ENCODE measurements at places on chromosomes 13 and 19. TPM values are rescaled to one million over a fixed set of nuclear protein-coding genes. Genes with fewer than 3 reads are reported as not detected.

DNA sequence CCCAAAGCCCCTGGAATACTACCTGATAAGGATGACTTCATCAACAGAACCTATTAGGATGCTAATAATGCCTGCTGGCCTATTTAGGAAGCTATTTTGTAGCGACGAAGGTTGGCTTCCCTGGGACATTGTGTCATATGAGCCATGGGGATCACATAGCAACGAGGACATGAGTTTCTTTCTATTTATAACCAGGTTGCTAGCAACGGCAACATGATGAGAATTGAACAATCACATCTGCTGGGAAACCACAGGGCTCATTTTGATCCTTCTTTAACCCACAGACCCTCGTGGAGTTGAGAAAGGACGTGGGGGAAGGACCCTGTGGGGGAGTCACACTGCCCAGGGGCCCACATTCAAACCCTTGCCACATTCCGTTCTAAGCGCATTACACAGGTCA, 172.2 kb downstream of the COL4A1 start:
- DNase-seq, result no peak

- no peak for DNase-seq
Observed at GRCh38 chr19:15419413-15420025, 731 bp upstream of the AKAP8L start.

DNA sequence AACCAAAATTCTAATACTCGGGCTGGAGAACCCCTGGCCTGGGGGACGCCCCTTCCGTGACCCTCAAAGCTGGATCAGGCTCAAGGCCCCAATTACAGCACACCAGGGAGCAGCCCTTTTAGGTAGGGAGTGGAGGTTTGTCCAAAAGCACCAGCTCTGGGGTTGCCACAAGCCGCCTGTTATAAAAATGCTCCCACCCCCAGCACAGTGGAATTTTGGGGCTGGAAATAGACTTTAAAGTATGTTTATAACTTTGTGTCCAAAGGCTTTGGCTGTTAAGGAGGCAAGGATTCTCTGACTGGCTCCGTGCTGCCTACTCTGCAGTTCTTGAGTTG, 564 bp upstream of the GMIP start:
- DNase-seq, result no peak

MISP3 gene
- 2.0 TPM for total RNA-seq

GRCh38 chr13:102798581-102799425, at the start of the genes BIVM and POGLUT2:
Gene BIVM, plus strand, starts transcription at chr13:102799119. Its CDS starts 8,149 bp downstream, at chr13:102807268.
Gene POGLUT2, minus strand, starts transcription at chr13:102798976. Its CDS starts 306 bp downstream, at chr13:102798670.
- peak; percentile 97 for DNase-seq

LIM2 gene
- total RNA-seq, result not detected

- DNase-seq, result no peak
Observed at GRCh38 chr13:32840989-32841713, 175.1 kb upstream of the KL start.

DNA sequence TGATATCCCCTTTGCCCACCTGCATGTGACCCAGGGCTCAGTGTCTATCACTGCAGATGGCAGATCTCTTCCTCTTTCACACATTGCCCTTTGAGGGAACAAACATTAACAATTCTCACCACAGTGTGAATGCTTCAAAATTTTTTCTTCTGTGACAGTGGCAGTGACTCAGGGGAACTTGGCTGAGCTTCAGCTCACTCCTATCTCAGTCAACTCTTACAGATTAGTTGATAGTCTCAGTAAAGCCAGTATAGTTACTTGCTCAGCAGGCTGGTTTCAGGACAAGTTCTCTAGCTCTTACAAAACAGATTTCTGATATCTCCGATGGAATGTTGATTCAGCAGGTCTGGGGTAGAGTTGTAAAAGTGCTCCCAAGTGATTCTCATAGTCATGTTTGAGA, 166.9 kb downstream of the DLEU7 start:
- DNase-seq, result no peak

DNA sequence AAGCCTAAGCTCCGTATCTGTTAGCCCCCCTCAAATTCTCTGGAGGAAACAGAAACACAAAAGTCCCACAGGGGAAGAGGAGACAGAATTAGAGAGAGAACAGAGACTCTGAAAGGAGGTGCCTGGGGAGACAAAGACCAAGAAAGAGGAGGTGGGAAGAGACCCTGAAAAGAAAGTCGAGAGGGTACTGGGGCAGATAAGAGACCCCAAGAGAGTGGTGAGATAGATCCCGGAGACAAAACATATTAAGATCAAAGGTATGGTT, 915 bp upstream of the GRWD1 start:
- no peak for DNase-seq

DNA sequence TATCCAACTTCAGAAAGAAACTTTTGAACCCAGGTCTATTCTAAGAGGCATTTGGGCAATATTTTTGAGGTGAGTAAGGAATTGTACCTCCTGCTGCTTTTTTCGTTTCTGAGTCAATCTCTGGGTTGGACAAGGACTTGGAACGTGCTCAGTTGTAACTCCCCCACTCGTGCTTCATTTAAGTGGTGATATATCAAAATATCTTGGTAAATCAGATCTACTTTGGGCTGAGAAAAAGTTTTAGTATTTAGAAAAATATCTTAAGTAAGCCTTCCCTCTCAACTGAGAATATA, 728.9 kb downstream of the EFNB2 start:
- DNase-seq, result no peak

GRCh38 chr13:59680429-59681024, 483.2 kb downstream of the DIAPH3 start:
- DNase-seq, result no peak

ERF gene
- total RNA-seq, result 64.5 TPM

DNA sequence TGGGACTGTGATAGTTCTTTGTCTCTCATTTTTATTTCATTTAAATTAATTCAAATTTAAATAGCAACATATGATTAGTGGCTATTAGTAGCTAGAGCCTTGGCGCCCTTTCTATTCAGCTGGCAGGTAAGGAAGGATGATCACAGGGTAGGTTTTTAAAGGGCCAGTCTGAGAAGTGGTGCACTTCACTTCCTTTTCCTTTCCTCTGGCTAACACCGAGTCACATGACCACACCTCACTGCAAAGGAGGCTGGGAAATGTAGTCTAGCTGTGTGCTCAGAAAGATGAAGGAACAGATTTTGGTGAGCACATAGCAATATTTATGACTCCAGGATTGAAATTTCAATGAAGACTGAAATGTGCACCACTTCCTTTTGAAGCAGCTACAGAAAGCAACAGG, 128.7 kb downstream of the TSHZ3 start:
- no peak for DNase-seq

- DNase-seq, result no peak
Observed at GRCh38 chr13:89897681-89898080, 1449.8 kb upstream of the MIR17HG start.

DNA sequence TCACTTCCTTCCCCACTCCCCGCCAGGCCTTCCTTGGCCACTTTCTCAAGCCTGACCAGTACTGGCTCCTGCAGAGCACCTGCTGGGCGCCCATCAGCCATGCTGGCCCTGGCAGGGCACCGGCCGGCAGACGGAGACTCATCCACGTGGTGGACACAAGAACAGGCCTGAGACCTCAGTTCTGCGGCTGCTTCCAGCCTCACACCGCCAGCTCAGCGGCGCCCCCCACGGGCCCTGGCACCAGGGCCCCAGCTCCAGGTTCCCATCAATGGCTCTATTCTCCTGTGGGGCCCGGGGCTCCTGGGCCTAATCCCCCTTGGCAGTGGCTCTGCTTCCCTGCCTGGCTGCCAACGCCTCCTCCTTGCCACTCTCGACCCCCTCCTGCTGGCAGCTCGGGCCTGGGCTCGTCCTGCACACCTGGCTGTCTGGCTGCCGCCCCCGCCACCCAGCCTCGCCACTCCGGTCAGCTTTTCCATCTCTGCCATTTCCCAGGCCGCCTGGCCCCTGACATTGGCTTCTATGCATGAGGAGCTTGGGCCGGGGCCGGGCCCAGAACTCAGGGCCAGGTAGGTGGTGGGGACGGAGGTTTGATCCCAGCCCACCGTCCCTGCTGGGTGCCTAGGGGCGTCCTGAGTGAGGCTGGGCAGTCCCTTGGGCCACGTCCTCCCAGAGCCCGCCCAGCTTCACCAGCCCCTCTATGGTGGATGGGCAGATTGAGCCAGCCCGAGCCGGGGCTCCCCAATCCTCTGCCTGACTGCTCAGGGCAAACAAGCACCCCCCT, 6.2 kb downstream of the NDUFA11 start:
- DNase-seq, result no peak

DNA sequence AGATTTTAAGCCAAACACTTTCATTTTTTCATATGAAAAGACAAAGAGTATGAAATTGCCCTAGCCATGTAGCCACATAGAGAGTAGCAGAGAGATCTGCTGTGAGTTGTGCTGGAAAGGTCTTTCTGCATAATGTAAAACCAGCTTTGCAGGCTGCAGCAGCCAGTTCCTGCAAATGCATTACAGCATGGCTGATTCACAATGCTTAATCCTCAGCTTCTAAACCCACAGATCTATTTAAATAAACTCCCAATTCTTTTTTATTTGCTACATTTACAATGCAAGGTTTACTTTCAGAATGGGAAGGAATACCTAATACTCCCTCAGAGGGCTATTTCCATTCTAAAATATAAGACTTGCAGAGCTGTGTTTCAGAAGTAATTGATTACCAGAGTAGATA, 185.6 kb upstream of the STARD13 start:
- no peak for DNase-seq

DNA sequence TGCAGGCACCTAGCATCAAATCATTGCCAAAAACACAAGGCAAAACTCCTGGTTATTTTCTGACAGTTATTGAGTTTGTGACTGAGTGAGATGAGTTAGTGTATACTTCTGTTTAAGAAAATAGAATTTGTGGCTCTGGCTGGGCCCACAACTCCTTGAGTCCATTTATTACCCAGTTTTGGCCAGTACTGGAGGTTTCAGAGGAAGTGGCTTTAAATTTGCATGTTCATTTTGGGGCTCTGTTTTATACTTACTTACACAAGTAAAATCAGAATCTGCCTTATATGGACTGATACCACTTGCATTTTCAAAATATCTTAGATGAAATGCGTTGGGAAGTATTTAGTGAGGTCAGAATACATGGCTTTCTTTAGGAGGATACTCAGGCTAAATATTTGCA, 29.0 kb downstream of the TNFSF11 start:
- DNase-seq, result no peak

DNA sequence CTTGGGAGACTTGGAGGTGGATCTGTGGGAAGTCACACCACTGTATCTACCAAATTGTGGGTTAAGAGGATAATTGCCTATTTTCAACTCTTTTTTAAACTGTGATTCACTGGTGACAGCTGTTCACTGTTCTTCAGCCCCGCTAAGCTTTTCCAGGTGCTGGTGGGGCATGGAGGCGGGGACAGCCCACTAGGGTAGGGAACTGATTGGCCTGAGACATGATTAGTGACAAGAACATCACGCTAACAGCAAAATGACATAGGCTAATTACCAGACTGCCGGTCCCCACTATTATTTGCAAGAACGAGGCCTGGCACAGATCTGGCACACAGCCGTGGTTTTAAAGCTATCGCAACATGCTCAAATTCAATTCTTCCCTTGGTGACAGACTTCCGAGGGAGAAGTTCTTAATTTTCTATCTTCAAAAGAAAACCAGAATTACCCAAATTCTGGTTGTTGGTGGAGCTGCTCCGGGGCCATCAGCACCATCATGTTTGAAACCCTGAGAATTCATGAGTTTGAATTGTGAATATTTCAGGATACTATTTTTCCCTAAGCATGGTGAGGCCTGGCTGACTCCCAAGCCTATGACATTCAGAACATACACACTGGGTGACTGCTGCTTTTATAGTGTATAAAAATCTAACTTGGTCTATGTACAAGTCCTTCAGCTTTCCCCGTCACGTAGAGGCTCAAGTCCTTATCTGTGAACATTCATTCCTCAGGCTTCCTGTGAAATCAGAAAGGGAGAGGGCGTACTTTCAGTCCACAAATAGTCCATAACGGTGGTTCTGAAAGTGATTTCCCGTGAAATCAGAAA, 17.9 kb downstream of the DOCK9 start:
- no peak for DNase-seq

DNA sequence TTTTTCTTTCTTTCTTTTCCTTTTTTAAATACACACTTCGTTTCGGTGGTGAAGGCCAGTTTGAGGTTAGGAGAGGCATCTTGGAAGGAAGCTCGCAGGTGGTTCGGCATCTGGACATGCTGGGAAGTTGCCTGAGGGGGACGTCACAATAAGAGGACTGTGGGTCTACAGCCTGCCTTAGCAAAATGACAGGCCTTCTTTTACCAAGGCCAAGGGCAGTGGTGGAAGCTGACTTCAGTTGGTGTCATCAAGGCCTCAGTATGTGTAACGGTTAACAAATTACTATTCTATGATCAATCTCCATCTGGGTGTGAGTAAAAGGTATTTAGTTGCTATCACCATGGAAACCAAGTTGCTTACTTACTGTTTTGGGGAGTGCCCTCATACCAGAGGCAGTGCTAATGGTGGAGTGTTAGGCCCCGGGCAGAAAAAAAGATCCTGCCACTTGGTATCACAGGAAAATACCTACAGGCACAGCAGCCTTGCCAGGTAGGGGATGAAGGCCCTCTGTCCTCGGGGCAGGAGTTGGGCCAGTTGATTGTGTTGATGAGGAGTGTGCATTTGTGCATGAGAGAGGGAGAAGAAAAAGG, 10.3 kb downstream of the ACTN4 start:
- DNase-seq, result no peak

- no peak for DNase-seq
Observed at GRCh38 chr13:78662467-78662866, 3.5 kb upstream of the OBI1 start.

CDKN2D gene
- 12.0 TPM for total RNA-seq

- DNase-seq, result no peak
Observed at GRCh38 chr19:57888107-57888559, 704 bp downstream of the ZNF814 start.

SSC5D gene
- 50.0 TPM for total RNA-seq

- DNase-seq, result no peak
Observed at GRCh38 chr13:108957369-108958012, 328.1 kb downstream of the MYO16 start.

DNA sequence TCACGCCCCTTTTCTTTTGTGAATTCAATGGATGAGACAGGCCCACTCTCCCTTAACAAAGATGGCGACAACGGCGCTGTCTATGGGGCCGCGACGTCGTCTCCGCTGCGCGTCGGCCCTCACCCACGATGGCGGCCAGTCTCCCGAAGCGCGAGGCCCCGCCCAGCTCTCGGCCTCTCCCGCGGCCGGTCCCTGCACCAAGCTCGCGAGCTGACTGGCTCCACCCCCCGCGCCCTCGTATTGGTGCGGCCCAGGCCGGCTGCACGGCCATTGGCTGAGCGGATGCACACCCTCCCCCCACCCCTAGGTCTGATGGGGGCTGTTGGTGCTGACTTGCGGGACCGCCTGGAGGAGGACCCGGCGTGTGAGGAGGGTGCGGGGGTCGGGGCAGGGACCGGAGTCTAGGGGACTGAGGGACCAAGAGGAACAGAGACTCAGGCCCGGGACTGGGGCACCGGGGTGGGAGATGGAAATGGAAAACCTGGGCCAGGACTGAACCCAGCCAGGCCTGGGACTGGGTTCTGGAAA, 4.8 kb downstream of the SPHK2 start:
- peak; percentile 99 for DNase-seq
